ENCODE measurements at places on chromosomes 3 and 15. TPM values are rescaled to one million over a fixed set of nuclear protein-coding genes. Genes with fewer than 3 reads are reported as not detected.
A peak's percentile ranks its signal among the peaks of the same experiment; 100 is the strongest.

- no peaks in the 10 kb centered on the region for H3K4me1 ChIP-seq
- DNase-seq = no peak
- H3K27ac ChIP-seq = no peak overlapping the region
- H3K27me3 ChIP-seq = no peaks in the 10 kb centered on the region
- no peak overlapping the region for H3K4me3 ChIP-seq
These were observed 233.2 kb downstream of the FGF12 start for GRCh38 chr3:192494174-192494573.

Gene RPL15
- total RNA-seq = 5,670 TPM

Gene KBTBD12
- total RNA-seq = not detected

- peaks cover 14% of the 10 kb centered on the region for H3K4me1 ChIP-seq
- no peak for DNase-seq
- peak overlapping the region; percentile 74 for H3K27ac ChIP-seq
- no peaks in the 10 kb centered on the region for H3K36me3 ChIP-seq
- H3K4me3 ChIP-seq = no peak overlapping the region
These were observed 856 bp upstream of the TM4SF19 start for GRCh38 chr3:196339044-196339443.

Gene SETMAR
- 27.2 TPM for total RNA-seq

GRCh38 chr3:156489462-156489911 is 65.4 kb downstream of the SSR3 start:
- DNase-seq = no peak
- H3K27me3 ChIP-seq = no peaks in the 10 kb centered on the region
- no peaks in the 10 kb centered on the region for H3K4me1 ChIP-seq
- no peaks in the 10 kb centered on the region for H3K36me3 ChIP-seq
- no peak overlapping the region for H3K27ac ChIP-seq

Gene LNP1
- total RNA-seq = 10.5 TPM

GRCh38 chr3:100813828-100814227 is 104.5 kb downstream of the TFG start:
- no peak for DNase-seq
- H3K27ac ChIP-seq = no peak overlapping the region
- H3K27me3 ChIP-seq = no peaks in the 10 kb centered on the region
- no peaks in the 10 kb centered on the region for H3K4me1 ChIP-seq
- no peaks in the 10 kb centered on the region for H3K36me3 ChIP-seq

DNA sequence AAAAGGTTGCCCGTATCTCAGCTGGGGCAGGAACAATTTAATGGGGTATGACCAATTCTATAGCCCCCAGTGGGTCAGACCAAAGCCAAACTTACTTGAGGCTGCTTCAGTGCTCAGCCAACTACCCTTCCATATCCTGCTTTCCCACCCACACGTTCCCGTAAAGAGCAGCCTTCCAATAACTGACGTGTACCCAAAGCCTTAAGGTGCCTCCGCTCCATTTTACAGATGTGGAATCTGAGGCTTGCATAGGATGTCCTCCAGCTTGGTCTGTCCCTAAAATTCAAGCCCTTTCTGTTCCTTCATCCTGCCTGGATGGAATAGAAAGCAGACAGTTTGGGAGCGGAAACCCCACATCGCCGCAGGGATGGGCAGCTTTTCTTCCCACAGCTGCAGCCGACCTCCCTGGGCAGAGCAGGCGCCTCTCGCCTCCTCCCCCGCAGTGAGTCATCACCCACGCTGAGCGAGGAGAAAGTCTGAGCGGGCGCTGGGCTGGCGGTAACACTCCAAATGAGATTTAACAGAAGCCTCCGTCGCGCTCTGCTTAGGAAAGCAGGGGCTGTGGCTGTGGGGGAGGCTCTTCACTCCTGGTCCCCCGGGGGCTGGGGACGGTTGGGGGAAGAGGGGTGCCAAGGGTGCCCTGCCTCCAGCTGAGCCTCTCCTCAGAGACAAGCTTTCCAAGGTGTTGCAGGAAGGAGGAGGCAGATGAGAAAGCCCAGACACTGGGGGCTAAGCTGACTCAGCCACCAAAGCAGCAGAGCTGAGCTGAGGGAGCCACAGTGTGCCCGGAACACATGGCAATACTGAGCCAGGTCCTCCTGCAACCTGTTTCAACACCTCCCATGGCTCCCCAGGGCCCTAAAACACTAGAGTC is 57.8 kb upstream of the HRH1 start:
- peak overlapping the region; percentile 53 for H3K27ac ChIP-seq
- peaks cover 5% of the 10 kb centered on the region for H3K4me1 ChIP-seq
- H3K27me3 ChIP-seq = no peaks in the 10 kb centered on the region
- H3K4me3 ChIP-seq = peak overlapping the region; percentile 44
- peak; percentile 85 for DNase-seq

DNA sequence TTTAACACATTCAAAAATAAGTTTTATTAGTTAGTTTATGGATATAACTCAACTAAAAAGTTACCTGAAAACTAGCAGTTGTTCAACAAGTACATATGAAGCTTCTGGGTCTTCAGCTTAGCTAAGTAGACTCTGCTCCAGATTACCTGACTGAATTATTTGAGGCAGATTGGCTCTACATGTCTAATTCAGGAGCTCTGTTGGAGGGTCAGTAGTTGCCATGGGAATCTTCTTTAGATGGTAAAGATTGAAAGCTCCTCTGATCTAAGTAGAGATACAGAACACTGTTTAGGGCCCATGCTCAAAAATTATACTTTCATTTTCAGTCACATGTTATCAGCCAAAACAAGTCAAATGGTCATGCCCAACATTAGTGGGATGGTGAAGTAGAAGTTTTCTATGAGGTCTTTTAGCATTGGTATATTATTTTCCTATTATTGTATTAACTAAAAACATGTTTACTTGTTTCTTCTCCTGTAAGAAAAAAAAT is 1476.9 kb downstream of the OTOL1 start:
- no peaks in the 10 kb centered on the region for H3K4me1 ChIP-seq
- no peaks in the 10 kb centered on the region for H3K36me3 ChIP-seq
- no peak overlapping the region for H3K27ac ChIP-seq
- H3K27me3 ChIP-seq = no peaks in the 10 kb centered on the region
- DNase-seq = no peak
